ENCODE measurements at places on chromosomes 16 and 17.

DNA sequence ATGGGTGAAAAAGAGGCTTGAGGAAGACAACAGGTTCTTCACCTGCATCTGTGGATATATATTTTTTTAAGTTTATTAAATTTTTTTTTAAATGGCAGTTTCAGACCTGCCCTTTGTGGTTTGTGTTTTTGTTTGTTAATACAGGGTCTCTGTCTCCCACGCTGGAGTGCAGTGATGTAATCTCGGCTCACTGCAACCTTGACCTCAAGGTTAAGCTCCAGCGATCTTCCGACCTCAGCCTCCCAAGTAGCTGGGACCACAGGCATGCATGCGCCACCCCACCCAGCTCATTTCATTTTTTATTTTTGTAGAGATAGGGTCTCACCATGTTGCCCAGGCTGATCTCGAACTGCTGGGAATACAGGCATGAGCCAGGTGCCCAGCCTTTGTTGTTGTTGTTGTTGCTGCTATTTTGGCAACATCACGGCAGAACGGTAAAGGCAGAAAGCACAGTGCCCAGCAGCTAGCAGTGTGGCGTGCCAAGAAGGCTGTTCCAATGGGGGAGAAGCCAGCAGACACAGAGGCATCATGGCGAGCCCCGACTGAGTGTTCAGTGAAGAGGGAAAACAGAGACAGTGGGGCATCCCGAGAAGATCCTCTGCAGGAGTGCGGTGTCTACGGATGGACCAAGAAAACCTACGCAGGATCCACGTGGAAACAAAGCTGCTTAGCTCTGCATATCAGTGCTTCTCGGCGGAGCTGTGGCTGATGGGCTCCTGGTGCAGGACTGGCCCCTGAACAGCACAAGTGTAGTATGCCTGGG lies 19.6 kb downstream of the TMC6 start:
- no peak for DNase-seq

- DNase-seq = no peak
Observed at GRCh38 chr16:56268799-56269198, 77.5 kb downstream of the GNAO1 start.

DNA sequence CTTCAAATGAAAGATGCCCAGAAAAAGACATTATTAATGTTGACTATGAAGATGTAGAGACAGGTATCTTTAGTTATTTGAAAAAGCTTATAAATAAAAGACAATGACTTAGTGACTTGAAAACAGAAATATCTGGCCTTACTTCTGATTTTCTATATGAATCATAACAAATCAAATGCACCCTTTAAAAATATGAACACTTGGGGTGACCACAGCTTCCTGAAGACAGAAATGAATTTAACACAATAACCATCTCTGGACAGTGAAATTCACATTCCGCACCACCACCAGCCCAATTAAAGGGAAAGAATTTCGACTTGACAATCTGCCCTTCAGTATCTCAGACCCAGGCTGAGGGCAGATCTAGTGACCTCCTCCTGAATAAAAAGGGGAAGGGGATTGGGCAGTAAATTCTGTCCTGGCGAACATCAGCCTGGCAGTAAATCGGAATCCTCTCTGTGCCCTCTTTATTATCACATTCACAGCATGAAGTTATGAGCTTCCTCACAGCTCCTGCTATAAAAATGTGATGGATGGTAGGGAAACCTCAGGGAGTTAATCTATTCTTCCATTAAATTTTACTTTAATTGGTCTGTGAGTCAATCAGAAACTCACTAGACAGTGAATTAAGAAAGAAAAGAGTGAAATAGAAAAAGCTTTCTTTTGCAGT lies 131.5 kb downstream of the SNX11 start:
- DNase-seq = no peak

DNA sequence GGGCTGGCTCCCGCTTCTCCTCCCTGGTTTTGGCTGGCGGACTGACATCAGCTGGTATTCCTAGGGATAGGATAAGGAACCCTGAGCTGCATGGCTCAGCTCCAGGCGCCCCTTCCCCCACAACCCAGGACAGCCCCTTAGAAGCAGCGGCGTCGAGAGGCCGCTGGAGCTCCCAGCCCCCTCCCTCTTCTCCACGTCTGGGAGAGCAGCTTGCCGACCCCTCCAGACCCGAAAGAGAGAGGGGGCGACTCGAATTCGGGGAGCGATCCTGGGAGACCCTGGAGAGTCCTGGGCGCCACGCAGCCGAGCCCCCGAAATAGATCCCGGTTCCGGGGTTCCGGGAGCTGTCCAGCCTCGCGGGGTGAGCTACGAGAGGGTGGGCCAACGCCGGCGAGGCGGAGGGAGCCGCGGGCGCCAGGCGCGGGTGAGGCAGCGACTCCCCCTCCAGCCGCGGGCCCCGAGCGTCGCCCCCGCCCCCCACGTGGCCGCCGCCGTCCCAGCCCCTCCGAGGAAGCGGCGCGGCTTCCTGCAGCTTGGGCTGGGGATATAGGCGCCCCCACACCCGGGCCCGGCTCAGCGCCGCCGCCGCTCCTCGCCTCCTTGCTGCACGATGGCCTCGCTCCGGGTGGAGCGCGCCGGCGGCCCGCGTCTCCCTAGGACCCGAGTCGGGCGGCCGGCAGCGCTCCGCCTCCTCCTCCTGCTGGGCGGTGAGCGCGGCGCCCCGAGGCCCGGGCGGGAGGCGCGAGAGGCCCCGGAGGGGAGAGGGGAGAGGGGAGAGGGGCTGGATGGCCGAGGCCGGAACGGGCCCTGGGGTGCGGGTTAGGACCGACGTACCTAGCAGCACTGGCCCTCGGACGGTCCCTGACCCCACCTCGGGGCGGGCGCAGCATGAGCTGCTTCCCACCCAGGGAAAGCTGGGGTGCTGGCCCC lies at the start of gene RAMP2:
RAMP2 (plus strand) TSS at position 576 of the 930 bp plus-strand sequence; CDS start at position 611, 35 bp downstream.
- DNase-seq = peak; percentile 66

DNA sequence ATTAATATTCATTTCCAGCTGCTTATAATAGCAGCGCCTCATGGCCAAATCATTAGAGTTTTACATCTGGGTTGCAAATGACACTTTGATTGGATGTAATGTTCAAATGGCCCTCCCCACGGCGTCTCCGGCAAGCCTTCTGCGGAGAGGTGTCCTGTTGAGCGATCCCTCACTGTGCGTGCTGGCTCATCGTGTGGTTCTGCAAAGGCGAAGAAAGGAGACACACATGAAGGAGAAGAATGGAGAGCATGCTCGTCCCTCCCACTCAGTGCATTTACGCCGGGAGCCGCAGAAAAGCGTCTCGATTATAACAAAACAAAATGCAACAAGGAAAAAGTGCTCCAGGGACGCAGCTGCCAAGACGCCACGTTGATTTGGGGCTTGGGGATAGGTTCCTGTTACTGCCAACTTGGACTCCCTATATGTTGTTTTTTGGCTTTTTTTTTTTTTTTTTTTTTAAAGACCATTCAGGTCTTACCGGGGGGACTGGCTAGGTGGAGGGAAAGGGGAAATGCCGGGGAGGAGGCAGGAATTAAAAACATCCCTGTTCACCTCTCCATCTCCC lies 117.6 kb downstream of the C16orf78 start:
- DNase-seq = peak; percentile 11

- DNase-seq = no peak
Observed at GRCh38 chr16:55283812-55284717, 39.9 kb upstream of the IRX6 start.

GRCh38 chr17:75642182-75642783 lies 9.0 kb downstream of the SMIM5 start:
- no peak for DNase-seq

DNA sequence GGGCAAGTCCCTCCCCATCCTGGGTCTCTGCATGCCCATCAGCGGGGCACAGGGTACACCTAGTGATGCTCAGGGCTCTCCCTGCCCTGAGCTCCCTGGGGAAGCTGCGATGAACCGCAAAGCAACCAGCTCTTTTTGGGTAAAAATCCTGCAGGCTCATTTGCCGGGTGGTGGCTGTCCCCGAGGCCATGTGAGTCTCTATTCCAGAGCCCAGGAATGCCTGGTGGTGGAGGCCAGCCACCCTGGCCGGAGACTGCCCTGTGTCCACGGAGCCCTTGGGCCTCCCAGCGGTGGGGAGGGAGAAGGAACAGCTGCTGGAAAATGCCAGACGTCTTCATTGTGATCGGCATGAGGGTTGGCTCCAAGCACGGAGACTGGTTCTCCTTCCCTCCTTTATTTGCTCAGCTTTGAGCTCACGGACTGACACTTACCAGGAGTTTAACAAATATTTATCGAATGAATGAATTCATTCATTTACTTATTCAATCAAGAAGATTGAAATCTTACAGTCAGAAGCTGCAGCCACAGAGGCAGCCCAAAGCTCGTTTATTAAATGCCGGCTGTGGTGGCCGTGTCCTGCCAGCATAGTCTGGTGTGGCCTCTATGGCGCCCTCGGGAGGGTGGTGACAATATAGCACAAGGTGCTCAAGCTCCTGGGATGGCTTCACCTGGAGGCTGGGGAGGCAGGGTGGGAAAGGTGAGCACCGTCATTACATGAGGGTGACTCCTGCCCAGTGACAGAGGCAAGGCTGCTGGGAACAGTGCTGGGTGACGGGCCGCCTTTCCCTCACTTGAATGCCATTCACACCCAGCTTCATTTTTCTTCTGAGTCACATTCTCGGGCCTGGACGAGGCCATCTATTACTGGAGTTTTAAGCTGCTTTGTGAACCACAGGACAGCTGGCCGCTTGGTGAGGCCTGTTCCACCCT lies 31.1 kb upstream of the JPH3 start:
- DNase-seq = peak; percentile 67

DNA sequence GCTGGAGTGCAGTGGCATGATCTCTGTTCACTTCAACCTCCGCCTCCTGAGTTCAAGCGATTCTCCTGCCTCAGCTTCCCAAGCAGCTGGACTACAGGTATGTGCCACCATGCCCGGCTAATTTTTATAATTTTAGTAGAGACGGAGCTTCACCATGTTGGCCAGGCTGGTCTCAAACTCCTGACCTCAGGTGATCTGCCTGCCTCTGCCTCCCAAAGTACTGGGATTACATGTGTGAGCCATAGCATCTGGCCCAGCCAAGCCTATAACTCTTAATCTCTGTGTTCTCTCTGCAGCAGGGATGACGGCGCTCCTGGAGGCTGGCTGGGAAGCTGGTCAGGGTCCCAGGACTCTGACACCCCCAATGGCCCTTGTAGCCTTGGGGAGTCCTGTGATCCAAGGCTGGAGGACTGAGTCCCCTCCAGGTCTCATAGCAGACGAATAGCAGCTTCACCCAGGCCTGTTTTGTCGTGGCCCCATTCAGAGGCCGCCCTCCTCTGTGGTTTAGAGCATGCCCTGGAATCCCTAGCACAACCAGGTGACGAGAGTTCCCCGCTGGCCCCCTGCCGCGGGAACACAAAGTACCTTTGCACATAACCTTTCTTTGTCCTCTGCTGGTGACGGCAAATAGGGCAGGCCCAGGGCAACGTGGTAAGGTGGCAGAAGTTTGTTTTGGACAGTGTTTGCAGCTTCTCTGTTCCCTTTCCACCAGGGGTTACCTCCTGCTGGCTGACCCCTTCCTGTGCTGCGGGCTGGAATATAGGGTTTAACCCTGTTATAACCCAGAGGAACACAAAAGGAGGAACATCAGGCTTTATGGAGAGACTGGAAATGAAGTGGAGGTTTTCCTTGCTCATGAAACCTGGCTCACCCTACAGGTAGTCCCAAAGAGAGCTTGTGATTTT lies 43.0 kb upstream of the TOB1 start:
- DNase-seq = no peak

GRCh38 chr16:77212741-77213541 lies 13.7 kb downstream of the SYCE1L start:
- peak; percentile 89 for DNase-seq

DNA sequence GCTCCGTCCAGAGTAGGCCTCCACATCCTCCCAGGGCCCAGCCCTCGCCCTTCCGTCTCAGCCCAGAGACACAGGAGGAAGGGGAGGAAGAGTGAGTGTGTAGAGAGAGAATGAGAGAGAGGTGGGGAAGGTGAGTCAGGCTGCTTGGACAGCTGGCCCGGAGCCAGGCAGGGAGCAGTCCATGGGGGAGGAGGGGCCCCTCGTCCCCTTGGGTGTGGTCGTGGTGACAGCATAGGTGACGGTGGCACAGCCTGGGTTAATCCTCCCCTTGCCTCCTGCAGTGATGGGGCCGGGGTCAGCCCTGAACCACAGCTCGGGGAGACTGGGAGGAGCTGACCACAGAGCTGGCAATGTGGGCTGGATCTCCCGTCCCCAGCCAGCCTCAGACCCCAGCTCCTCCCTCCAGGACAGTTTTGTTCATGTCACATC lies 36.5 kb downstream of the FA2H start:
- DNase-seq = no peak

GRCh38 chr16:10879681-10880589 lies 2.9 kb downstream of the CIITA start:
- no peak for DNase-seq

- no peak for DNase-seq
Observed at GRCh38 chr16:27112093-27112811, 45.5 kb downstream of the C16orf82 start.

- no peak for DNase-seq
Observed at GRCh38 chr17:37521821-37522220, 32.1 kb downstream of the DUSP14 start.

GRCh38 chr17:1312261-1312870 lies 32.9 kb downstream of the TRARG1 start:
- DNase-seq = peak; percentile 85

DNA sequence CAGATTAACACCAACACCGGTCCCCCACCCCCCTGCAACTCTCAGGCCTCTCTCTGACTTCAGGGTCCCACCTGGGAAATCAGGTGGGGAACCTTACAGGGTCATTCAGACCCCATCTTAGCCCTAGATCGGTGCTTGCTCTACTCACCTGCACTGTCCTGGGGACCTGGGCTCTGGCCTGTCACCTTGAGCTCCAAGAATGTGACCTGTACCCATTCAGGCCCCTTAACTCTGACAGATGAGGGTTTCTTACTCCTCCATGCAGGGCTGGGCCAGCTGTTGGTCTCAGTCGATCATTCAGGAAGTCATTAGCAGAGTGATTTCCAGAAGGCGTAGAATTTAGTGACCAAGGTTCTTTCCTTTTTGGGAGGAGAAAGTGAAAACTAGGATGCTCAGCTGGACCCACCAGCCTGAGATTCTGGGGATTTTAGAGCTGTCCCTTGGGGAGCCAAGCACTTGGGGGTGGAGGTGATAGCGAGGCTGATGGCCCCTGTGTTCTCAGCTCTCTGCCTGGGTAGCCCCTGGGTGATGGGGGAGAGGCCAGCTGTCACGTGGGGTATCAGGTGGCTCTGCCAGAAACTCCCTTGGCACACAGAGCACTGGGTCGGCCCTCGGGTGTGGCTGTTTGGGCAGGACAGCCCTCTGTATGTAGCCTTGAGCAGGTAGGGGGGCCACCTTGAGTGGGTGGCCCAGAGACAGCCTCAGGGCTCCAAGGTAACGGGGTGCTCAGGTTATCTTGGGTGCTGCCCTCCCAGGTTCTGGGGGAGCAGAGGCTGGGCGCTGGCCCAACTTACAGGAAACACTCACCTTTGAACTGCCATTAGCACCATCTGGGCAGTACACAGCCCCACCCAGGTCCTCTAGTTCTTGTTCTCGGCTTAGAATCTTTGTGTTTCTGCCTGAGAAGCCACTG lies 724 bp downstream of the MVP start:
- DNase-seq = no peak

Data from glutamatergic neuron (in vitro differentiated cells).